ENCODE measurements at places on chromosomes 6 and 20. TPM values are rescaled to one million over a fixed set of nuclear protein-coding genes. Genes with fewer than 3 reads are reported as not detected.

Gene MROH8
- 6.2 TPM for polyA plus RNA-seq

Gene DOK5
- polyA plus RNA-seq = 2.3 TPM

Gene RIMS1
- polyA plus RNA-seq = 0.79 TPM

Gene PTCRA
- 0.67 TPM for polyA plus RNA-seq

Gene ADGB
- 2.5 TPM for polyA plus RNA-seq

Gene FOXP4
- polyA plus RNA-seq = 67.3 TPM

Gene ESR1
- polyA plus RNA-seq = 1.9 TPM

Gene MED20
- polyA plus RNA-seq = 23.8 TPM

- no peak for DNase-seq
Measured at GRCh38 chr6:143490775-143491174, 20.7 kb downstream of the FUCA2 start.

DNA sequence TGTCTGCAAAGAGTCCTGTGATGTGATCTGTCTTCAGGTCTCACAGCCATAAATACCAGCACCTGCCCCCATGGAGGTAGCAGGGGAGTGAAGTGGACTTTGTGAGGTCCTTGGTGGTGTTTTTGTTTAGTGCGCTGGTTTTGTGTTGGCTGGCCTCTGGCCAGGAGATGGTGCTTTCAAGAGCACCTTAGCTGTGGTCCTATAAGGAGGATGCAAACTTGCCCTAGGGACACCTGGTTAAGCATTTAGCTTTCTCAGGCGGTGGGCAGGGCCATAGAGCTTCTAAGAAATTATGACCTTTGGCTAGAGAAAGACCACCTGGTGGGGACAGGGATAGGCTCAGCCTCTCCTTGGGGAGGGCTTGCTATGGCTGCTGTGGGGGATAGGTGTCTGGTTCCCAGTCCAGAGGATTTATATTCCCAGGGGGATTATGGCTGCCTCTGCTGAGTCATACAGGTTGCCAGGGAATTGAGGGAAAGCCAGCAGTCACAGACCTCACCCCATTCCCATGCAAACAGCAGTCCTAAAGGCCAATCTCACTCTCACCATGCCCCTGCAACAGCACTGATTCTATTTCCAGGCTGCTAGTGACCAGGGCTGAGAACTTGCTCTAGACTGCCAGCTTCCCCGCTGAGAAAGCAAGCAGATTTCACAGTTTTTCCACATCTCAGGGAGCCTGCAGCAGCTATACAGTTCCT is 259.3 kb downstream of the TFAP2B start:
- no peak for DNase-seq

- DNase-seq = no peak
Measured at GRCh38 chr6:44642870-44643522, 255.5 kb downstream of the CDC5L start.

DNA sequence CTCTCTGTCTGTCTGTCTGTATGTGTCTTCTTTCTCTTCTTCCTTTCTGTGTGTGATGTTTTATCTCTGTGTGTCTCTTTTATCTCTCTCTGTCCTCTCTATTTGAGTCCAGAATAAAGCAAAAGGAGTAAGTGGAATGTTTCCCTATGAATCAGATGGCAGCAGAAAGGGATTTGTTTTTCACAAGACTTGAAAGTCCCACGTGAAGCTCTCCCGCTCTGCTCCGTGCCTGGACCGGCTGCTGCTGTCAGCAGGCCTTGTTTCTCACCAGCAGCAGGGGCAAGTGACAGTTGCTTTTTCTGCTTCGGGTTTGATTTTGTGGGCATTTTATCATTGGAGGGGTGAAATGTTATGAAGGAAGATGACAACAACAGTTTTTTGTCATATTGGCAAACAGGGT is 212.7 kb downstream of the PACRG start:
- DNase-seq = no peak

DNA sequence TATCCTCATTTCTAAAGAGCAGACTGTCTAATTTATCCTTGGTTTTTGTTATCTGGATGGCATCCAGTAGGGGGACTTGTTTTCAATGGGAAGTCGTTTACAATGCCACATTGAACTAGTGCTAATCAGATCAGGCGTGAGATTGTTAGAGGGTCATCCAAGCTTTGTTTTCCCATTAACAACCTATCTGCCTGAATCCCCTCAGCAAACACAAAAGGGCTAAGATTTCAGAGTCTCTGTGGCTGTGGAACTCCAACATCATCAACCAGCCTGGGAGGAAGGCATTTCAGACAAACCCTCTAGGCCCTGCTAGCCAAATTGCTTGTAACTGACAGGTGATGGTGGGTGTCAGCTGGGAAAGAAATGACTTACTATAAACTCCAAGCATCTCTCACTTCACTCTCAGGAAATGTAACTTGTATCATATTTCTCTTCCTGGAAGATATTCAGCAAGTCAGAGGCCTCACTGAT is 47.7 kb downstream of the COL19A1 start:
- no peak for DNase-seq

GRCh38 chr6:93293872-93294271 is 125.5 kb downstream of the EPHA7 start:
- DNase-seq = no peak

GRCh38 chr20:14902432-14903089 is 565.1 kb upstream of the FLRT3 start:
- no peak for DNase-seq

DNA sequence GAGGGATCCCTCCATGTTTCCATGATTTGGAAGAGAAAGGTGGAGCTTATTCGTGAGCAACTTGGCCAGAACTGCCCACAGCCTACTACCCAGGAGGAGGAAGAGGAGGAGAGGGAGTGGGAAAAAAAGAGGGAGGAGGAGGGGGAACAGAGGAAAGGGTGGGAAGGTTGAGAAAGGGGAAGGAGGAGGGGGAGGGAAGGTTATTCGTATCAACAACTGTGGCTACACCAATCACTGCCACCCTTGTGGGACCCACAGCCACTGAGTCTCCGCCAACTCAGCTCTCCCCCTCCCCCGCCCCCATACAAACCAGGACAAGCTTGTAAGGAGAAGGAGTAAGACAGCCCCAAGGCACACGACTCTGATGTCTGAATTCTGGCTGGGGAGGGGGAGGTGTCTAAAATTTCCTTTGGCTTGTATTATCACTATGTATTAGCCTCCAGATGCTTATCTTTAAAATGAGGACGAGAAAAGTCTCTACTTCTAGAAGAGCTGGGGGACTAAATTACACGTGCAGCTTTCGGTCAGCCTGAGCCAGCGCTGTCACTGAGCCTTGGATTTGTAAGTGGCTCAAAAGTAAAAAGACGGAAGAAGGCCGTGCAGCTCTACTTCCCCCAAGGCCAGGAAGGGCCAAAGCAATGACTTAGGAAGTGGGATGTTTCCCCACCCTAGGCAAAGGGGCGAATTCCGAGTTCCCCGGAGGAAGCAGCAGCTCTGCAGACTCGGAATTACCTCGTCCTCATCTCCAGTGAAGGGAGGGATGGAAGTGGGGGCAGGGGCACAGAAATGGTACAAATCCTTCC is 1.0 kb downstream of the FKBP1A start:
- no peak for DNase-seq

- DNase-seq = no peak
Measured at GRCh38 chr6:107082045-107082444, 33.3 kb downstream of the BEND3 start.

GRCh38 chr20:48824830-48825565 is 2.8 kb downstream of the PREX1 start:
- DNase-seq = no peak

DNA sequence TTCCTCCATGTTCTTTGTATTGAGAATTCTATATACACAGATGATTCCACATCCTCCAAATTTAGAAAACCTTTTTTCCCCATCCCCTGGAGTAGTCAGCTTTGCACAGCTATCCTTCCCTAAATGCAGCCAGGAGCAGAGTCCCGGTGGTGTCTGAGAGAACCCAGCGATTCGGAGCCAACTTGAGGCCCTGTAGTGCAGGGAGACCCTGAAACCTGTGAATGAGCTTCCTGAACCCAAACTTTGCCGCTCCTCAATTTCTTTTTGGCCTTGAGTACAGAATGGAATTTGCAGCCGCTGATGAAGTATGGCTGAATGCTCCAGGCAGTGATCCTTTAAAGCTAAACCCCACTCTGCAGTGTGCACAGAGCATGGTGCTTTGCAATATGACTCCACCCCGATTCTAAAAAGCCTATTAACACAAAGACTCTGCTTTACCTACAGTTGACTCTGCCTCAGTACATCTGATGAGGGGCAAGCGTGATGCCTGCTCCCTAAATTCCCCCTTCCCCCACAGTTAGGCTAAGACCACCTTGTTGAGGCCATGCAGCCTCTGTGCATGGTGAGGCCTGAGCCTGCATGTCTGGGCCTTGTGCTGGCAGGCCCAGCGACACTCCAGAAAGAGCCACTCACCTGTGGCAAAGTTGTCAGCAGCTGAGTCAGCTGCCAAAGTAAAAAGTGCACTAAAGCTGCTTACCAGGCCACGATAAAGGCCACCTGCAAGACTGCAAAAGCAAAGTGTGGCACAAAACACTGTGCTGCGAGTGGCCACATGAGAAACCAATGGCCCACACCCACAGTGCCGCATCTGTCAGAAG is 82.1 kb downstream of the PLEKHG1 start:
- no peak for DNase-seq

Data from left lung (tissue), 14 donors.